Renal cortex interstitium (tissue), 15 donors: ENCODE measurements at places on chromosomes 7 and 10.
A peak's percentile ranks its signal among the peaks of the same experiment; 100 is the strongest.

- DNase-seq, result no peak
Observed at GRCh38 chr7:101207459-101207858, 6.6 kb upstream of the MOGAT3 start.

GRCh38 chr10:19946791-19947190 lies 130.6 kb downstream of the PLXDC2 start:
- no peak for DNase-seq

- no peak for DNase-seq
Observed at GRCh38 chr7:112167147-112167546, 39.1 kb downstream of the DOCK4 start.

DNA sequence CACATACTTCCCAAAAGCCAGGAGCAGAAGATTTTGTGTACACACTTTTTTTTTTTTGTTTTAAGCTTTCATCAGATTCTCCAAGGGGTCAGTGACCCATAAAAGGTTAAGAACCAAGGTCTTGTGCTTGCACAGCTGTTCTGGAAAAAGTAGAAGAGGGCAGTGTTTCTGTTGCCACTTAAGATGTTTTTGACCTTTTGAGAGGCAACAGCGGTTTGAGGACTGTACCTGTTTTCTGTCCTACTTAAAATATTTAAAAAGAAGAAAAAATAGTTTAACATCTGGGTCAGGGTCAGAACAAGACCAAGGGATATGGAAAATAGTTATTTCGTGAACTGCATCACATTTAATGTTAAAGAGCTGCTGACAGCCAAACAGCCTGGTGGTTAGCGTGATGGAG lies 32.9 kb downstream of the AUTS2 start:
- no peak for DNase-seq

DNA sequence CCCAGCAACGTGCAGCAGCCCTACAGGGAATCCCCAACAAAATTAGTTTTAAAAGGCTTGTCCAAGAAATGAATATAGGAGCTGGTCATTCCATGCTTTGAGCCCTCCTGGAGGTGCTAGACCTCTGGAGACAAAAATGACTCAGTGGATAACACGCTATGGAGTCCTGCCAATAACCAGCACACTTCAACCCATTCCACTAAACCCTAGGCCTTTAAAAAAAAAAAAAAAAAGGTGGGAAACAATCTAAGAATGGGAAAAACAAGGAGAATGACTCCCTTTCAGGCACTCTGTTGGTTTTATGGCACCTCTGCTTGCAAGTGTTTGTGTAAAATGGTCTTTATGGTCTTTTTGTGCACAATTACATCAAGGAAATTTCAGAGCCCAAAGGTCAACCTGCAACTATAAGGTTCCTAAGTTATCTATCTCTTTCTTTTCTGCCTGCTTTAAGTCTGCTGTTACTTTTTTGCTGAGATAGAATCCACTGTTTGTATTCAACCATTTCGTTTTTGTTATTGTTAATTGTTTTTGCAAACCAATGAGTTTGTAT lies 21.3 kb downstream of the AVL9 start:
- no peak for DNase-seq

- no peak for DNase-seq
Observed at GRCh38 chr7:129676017-129676897, 64.7 kb downstream of the NRF1 start.

DNA sequence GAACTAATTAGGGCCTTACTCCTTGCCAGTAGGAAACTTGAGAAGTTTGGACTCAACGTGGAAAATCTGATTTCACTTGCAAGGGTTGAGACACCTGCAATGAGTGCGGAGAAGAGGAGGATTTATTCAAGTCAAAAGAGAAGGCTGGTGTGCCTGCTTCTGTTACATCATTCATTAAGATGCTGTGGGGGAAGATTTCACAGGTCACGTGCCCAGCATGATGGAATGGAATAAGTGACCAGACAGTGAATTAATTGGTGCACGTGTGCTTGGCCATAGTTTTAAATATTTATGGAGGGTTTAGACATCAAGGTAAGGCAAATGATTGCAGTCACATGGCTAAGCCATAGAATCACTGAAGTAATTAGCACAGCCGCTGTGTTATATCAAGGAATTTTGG lies 155.0 kb downstream of the C7orf25 start:
- DNase-seq, result no peak

GRCh38 chr7:139561-140243 lies 52.7 kb upstream of the FAM20C start:
- DNase-seq, result no peak

DNA sequence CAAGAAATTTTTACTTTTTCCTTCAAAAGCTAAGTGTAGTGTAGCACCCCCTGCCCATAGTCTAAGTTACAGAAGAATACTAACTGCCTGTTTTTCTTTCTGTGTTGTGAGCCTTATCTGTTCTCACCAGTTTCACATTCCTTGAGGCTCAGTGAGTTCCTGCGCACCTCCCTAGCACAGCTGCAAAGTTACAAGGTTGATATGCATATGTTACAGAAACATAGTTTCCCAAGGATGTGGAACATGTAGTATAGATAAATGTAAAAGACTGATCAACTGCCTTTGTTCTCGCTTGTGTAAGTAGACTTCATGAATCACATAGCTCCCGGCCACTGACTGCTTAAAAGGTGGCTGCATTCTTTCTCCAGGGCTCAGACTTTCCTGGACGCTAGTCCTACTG lies 6.7 kb upstream of the ZNF33B start:
- DNase-seq, result no peak

GRCh38 chr7:82172017-82172416 lies 271.6 kb downstream of the CACNA2D1 start:
- DNase-seq, result no peak

DNA sequence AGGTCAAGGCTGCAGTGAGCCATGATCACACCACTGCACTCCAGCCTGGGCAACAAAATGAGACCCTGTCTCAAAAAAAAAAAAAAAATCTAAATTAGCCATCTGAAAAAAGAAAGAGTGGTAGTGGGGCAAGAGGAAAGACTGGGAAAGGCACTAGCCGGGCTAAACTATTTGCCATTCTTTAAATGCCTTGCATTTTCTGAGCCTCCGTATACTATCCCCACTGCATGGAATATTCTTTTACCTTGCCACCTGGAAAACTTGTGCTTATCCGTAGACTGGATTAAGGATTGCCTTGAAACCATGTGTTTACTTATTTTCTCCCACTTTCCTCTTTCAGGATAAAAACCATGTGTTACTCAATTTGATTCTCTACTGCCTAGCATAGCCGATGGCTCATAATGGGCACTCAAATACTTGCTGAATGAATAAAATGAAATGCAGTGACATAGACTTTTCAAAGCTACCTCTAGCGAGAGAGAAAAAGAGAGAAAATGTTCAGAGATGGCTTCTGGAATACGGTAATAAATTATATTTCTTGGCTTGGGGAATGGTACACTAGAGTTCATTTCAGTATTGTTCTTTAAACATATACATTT lies 30.6 kb downstream of the HYCC1 start:
- no peak for DNase-seq

DNA sequence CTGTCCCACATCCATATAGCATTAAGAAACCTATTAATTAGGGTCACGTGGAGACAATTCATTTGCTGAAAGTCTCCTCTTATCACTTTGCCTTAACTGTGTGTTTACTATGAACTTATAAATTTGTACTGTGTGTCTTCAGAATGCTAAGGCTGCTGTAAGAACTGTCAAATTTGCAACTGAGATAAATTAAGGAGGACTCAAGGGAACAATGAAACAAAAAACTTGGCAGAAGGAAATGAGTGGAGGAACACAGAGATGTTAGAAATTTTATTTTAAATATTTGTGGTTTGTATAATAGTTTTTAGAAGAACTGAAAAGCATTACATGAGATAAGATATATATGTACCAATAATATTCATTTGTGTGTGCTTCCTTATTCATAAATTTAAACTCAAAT lies 1005.3 kb upstream of the SORCS1 start:
- no peak for DNase-seq

GRCh38 chr7:13540429-13540828 lies 449.0 kb downstream of the ETV1 start:
- no peak for DNase-seq

DNA sequence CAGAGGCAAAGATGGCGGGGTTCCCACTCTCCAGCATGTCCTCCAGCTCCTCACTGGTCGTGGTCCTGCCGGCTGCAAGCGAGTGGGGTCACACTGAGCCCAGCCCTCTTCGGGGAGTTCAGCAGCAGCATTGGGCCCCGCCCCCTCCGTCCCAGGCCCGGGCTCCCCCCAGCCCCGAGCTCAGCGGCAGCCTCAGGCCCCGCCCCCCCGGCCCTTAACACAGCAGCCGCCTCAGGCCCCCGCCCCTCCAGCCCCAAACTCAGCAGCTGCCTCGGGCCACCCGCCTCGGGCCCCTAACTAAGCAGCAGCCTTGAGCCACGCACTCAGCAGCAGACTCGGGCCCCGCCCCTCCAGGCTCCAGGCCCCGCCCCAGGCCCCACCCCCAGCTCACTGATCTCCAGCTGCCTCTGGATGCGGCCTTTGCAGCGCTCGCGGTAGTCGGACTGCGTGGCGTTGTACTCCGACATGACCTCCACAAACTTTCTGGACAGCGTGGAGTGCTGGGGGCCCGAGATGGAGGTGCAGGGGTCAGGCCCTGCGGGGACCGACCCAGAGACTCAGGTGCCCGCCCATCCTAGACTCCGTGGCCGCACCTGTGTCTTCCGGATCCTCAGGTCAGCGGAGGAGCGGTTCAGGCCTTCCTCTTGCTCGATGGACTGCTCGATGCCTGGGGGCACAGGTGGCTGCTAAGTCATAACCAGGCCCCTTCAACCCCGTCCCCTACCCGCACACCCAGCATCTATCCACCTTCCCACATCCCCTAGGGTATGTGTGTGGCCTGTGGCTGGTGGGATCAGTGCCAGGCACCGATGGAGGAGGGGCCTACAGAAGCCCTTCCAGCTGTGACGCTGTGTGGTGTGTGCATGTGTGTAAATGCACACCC lies 15.5 kb downstream of the STX1A start:
- DNase-seq, result peak; percentile 59

GRCh38 chr7:139127648-139128047 lies 18.1 kb upstream of the ZC3HAV1 start:
- DNase-seq, result no peak

DNA sequence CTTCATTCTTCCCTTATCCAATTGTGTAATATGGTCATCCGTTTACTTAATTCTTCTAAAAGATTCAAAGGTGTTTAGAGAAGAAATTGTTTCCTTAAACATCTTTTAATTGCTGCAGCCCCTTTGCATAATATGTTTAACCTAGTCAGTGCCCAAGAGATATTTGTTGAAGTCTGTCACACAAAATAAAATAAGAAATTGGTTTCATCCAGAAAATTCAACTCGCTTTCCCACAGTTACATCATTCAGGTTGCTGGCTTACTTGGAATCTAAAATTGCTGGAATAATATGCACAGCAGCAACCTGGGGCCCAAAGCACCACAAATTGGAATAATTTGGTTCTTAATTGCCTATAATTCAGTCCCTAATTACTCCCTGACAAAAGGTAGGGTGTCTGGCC lies 155.1 kb upstream of the ETV1 start:
- no peak for DNase-seq

- no peak for DNase-seq
Observed at GRCh38 chr7:107224374-107225223, 55.8 kb downstream of the HBP1 start.

- no peak for DNase-seq
Observed at GRCh38 chr10:26464632-26465280, 26.6 kb downstream of the APBB1IP start.

DNA sequence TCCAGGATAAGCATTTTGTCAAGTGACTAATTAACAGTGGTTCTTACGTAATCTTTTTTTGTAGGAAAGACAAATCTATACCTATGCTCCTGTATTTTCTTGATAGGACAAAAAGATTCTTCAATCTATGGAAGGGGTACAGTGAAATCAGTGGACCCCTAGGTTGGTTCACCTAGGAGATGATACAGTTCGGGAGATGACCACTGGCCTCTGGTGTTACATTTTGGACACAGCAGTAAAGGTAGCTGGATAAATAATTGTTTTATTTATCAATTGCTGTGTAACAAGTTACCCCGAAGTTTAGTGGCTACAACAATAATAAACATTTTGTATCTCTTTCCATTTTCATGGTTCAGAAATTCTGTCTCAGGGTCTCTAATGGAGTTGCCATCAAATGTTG lies 288.2 kb upstream of the MAGI2 start:
- no peak for DNase-seq

GRCh38 chr7:129779602-129780256 lies 168.2 kb downstream of the NRF1 start:
- no peak for DNase-seq

DNA sequence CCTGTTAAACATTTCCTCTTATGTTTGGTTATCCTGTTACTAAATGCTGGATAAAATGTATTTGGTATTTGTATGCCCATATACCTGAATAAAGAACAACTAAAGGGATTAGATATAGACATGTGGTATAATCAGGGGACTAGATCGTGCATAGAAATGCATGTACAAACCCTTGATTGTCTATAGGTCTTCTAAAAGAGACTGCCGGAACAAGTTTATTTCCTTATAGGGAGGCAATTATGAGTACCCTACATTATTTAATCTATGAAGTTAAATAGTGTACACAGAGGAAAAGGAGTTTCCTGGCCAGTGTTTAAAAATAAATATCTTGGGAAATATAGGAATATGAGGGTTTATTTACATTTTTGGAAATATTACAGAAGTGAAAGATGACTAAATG lies 44.6 kb downstream of the CCSER2 start:
- DNase-seq, result no peak

DNA sequence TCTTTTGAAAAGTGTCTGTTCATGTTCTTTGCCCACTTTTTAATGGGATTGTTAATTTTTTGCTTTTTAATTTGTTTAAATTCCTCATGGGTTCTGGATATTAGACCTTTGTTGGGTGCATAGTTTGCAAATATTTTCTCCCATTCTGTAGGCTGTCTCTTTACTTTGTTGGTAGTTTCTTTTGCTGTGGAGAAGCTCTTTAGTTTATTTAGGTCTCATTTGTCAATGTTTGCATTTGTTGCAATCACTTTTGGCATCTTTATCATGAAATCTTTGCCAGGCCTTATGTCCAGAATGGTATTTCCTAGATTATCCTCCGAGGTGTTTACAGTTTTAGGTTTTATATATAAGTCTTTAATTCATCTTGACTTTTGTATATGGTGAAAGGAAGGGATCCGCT lies 23.9 kb upstream of the CYP2C19 start:
- no peak for DNase-seq

GRCh38 chr7:134029743-134030142 lies 97.4 kb upstream of the LRGUK start:
- DNase-seq, result no peak

DNA sequence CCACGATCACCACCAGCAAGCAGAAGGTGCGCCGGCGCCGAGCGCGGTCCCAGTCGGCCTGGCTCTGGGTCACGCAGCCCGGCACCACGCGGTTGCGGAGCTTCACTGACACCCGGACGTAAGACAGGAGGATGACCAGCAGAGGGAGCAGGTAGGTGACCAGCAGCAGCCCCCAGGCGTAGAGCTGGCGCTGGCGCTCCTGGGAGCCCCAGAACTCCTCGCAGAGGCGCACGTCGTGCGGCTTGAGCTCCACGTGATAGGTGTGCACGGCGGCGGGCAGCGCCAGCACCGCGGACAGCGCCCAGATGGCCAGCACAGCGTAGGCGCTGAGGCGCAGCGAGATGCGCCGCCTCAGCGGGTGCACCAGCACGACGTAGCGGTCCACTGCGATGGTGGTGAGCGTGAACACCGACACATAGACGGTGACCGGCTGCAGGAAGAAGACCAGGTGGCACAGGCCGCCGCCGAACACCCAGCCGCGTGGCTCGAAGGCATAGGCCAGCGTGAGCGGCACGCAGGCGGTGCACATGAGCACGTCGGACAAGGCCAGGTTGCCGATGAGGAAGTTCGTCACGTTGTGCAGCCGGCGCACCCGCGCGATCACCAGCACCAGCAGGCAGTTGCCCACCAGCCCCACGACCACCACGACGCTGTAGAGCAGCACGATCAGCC lies 920 bp downstream of the PRLHR start:
- DNase-seq, result peak; percentile 37
